ENCODE measurements at places on chromosomes 2 and 18.

DNA sequence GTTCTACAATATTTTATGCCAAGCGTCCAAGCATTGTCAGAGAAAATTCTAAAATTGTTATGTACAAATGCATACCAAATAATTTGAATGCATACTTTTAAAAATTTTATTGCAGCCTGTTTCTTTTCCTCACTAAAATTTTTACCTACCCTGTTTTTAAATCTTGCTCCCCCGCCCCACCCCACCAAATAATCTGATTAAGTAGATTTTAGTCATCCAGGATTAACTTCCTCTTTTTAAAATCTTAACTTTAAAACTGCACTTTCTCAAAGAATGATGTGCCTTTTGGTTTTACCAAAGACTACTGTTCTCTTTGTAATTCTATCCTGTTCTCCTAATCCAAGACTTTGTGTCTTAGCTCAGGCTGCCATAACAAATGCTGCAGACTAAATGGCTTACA lies 269.4 kb upstream of the FN1 start:
- ATAC-seq, result no peak

GRCh38 chr2:134108113-134108512 lies 145.8 kb upstream of the MGAT5 start:
- ATAC-seq, result no peak

- ATAC-seq, result no peak
Measured at GRCh38 chr18:12599966-12600365, 57.9 kb downstream of the SPIRE1 start.

GRCh38 chr2:25431604-25432003 lies 89.9 kb upstream of the DNMT3A start:
- ATAC-seq, result no peak

- no peak for ATAC-seq
Measured at GRCh38 chr18:26657631-26658581, 109.6 kb upstream of the KCTD1 start.

DNA sequence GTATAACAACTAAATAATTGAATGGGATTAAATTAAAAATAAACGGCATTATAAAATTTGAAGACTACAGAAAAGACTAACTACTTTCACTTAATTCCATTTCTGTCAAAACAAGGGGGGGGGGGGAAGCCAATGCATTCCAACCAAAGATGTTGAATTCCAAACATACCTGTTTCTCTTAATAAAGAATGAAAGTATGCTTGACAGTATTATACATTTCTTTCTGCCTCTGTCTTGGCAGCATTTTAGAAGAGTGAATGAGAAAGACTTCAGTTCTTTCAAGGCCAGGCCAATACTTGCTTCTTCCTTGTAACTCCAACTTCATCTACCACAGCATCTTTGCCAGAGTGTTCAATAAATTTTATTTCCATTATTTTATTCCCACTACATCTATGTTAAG lies 65.9 kb downstream of the PDE11A start:
- no peak for ATAC-seq

GRCh38 chr18:12476955-12477354 lies 69.2 kb downstream of the PRELID3A start:
- no peak for ATAC-seq

GRCh38 chr2:117835990-117836760 lies 21.7 kb downstream of the DDX18 start:
- ATAC-seq, result peak; percentile 94

- no peak for ATAC-seq
Measured at GRCh38 chr2:145769011-145769716, 1249.2 kb upstream of the ZEB2 start.

DNA sequence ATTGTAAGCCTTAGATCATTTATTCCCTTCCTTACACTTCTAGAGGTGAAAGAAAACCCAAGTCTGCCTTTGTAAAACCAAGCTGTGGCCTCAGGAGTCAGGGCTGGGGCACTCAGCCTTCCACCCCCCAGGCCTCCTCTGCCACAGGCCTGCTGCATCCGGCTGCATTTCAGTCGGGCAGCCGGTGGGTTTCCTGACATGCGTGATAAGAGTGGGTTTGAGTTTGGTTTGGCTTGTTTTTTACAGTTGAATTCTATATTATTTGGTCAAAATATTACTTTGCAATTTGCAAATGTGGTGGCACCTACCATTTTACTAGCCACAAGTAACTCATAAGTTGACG lies 42.4 kb downstream of the ADI1 start:
- no peak for ATAC-seq

- ATAC-seq, result no peak
Measured at GRCh38 chr2:238891457-238892203, 43.7 kb downstream of the TWIST2 start.

DNA sequence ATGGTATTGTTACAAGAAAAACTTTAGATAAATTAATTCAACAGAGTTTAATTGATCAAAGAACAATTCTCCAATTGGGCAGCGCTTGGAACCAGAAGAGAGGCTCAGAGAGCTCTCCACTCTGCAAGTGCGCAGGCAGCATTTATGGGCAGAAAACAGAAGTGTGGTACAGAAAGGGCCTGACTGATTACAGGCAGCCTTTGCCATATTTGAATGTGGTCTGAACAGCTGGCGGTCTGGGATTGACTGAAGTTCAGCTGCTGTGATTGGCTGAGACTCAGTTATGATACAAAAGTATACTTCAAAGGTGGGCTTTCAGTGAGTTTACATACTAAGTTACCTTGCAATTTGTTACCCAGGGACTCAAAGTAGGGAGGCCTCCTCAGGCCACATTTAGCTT lies 301.3 kb upstream of the ID2 start:
- ATAC-seq, result no peak

- no peak for ATAC-seq
Measured at GRCh38 chr2:62831729-62832128, 126.2 kb downstream of the EHBP1 start.

DNA sequence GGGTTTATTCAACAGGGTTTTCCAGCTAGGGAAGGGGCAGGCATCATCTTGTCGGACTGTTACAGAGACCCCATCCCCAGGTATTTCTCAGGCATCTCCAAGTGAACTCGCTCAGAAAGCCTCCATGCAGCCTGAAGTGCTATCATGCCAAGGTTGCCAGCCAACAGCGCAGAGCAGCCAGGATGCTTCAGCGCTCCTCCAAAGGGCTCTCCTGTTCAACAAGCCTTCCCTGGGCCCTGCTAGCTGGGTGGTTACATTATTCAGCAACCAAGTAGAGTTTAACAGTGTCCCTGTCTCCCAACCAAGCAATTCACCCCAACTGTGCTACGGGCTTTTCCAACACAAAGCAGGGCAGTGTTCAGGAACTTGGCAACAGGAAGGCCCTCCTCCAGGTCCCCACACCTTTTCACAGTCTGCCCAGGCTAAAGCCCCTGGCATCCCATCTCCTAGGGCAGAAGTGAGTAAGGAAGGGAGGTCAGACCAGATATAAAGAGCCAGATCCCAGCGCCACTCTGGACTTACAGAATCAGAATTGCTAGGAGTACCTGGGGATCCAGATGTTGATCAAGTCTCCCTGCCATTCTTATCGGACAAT lies 52.9 kb downstream of the ZBTB7C start:
- no peak for ATAC-seq

DNA sequence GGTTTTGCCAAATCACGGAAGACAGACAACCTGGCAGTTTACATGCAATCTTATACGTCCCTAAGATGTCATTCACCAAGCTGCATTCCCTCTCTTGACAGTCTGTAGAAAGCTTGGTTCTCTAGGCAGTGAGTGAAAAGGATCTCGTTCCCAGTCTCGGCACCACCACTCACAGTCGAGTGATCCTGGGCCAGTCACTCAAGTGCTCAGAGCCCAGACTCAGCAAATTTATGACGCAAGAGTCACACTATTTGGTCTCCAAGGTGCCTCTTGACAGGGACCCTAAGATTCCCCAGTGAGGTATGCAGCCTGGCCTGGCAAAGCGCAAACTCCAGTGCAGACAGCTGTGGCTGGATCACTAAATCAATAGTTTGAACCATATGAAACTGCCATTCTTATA lies 77.9 kb downstream of the EIPR1 start:
- ATAC-seq, result no peak

- ATAC-seq, result no peak
Measured at GRCh38 chr18:70499218-70499691, 210.4 kb downstream of the SOCS6 start.

DNA sequence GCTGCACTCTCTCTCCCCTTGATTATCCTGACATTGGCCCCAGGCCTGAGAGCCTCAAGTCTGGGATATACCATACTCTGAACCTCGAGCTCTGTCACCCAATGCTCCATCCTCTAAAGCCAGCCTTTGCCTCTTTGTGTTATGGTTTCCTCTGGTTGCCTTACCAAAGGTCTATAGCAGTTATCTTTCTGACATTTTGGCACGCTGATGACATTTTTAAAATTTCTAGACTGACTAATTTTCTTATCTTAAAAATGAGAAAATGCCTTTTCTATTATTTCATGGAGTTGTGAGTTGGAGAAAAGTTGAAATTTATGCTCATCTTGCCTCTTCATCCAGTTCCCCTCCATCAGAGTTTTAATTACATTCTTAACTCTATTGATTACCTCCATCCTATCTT lies 62.7 kb downstream of the PKP4 start:
- ATAC-seq, result no peak

- ATAC-seq, result no peak
Measured at GRCh38 chr2:232839411-232840079, 30.5 kb upstream of the SNORC start.

DNA sequence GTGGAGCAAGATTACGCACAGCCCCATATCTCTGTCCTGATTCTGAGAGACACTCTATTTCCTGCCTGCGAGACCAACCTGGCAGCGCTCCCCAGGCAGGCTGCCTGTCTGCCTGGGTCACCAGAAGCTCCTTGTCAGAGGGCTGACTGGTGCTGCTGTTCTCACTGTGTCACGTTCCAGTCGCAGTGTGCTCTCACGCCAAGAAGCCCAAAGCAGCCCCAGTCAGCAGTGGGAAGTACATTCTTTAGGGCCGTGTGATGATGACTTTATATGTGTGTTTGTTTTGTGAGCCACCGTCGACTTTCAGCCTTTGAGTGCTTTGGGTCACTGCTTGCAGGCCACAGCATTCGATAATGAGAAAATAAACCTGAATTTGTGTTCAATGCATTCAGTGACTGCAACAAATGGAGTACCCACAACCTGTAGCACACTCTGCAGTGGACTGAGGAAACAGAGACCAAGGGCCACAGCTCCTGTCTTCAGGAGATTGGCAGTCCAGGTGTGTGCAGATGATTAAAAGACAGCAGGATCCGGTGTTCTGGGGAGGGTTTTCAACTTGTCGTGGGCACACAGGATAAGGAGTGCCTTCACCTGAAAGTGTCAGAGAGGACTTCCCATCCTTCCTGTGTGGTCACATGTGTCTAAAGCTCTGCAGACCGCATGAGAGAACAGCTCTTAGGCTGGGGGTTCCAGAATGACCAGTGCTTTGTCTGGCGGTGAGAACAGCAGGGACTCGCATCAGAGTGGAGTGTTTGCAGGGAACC lies 4.8 kb downstream of the TNFRSF11A start:
- ATAC-seq, result peak; percentile 33

DNA sequence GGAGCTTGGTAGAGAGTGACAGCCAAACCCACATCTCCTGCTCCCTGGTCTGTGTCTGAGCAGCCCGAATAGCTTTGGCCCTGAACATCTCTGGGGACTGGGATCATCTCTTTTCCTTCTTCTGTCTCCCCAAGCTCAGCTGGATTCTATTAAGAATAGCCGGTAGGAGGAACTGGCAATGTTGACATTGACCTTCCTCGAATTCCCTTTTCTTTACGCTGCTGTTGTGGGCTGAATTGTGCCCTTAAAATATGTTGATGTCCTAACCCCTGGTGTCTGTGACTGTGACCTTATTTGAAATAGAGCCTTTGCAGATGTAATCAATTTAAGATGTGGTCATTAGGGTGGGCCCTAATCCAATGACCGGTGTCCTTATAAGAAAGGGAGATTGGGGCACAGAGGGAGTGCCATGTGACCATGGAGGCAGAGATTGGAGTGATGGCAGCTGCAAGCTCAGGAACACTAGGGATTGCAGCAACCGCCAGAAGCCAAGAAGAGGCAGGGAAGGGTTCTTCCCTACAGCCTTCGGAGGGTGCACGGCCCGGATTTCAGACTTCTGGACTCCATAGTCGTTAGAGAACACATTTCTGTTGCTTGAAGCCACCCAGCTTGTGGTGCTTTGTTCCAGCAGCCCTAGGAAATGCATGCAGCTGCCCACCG lies 5.8 kb upstream of the SFTPB start:
- ATAC-seq, result no peak

DNA sequence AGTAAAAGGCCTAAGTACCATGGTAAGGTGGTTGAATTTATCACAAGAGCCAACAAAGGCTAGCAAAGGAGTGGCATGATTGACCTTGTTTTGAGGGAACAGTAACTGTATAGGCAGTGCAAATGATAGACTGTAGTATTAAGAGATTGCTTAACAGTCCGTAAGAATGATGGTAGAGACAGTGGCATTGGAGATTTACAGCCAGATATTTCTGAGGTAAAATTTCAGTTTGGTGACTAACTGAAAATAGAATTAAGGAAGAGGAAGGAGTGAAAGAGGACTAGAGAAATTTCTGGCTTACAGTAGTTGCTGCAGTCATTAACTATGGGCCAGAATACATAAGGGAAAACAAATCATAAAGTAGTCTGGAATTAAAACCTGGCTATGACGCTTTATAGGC lies 4.4 kb upstream of the BAZ2B start:
- no peak for ATAC-seq

GRCh38 chr2:164841719-164842623 lies at the start of gene COBLL1:
Gene COBLL1, minus strand, starts transcription at chr2:164841823. Its CDS starts 627 bp downstream, at chr2:164841196.
- peak; percentile 86 for ATAC-seq

DNA sequence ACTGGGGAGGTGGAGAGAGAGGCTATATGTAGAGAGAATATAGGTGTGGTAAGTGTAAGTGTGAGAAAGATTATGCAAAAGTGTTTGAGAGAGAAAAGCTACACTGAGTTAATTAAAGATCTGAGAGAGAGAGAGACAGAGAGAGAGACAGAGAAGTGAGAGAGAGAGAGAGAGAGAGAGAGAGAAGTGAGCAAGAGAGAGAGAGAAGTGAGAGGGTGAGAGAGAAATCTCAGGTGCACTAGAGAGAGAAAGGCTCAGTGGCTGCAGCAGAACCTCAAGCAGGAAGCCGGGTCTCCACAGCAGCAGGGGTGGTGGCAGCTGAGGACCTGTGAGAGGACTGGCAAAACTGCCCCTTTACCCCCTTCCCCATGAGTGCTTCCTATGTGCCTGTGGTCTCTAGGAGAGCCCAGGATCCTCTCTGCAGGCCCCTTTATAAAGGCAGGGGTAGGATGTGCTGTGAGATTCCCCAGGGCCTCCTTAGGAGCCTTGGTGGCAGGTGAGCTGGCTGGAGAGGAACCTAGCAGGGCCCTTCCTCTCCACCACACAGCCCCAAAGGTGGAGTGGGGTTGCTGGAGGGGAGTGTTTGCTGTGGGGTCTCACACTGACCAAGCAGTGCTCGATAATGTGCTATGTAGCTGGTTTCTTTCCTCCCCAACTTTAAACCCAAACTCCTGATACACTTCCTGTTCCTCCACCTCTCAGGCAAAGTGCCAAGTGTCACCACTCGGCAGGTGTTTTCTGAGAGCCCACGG lies 52.6 kb downstream of the SLC4A5 start:
- no peak for ATAC-seq

GRCh38 chr18:62898359-62898758 lies 183.0 kb downstream of the PHLPP1 start:
- ATAC-seq, result no peak

Data from SK-N-SH treated with all-trans-retinoic acid at 6 μM for 48 hours (cell line).